ENCODE measurements at places on chromosomes 6 and 20.

GRCh38 chr20:33667676-33668465 is 1.1 kb downstream of the ACTL10 start:
- DNase-seq: peak; percentile 66

- no peak for DNase-seq
Observed at GRCh38 chr20:38579219-38579910, 1.6 kb upstream of the ADIG start.

DNA sequence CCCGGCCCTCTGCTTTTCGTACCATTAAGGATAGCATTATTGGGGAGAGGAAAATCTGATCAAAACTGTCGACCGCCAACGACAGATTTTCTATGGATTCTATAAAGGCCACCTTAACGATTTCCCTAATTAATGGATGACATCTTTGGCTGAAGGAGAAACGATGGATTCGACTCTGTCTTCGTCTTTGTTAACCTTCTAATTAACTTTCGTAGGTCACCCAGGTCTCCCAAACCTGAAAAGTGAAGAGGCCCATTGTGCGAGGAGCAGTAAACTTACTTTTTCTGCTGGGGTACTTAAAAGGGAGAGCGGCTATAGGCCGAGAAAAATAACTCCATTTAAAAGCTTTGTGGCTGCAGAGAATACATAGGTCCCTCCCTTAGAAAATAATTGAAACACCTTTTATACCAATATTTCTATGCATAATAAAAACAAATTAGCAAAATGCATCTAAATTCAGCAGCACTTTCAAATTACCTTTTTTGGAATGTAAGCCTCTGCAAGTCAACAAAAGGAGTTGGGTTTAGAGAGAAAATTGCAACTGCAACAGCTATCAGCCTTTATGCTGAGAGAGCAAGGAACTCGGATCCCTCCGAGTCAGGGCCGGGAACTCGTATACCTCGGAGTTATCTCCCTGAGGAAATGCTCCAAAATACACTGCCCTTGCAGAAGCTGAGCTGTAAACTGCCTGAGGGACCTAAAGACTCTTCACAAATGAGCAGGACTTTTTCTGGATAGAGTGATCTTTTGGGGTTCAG is 31.4 kb upstream of the NR2E1 start:
- DNase-seq: no peak

GRCh38 chr6:140319209-140319608 is 944.8 kb upstream of the CITED2 start:
- DNase-seq: no peak

DNA sequence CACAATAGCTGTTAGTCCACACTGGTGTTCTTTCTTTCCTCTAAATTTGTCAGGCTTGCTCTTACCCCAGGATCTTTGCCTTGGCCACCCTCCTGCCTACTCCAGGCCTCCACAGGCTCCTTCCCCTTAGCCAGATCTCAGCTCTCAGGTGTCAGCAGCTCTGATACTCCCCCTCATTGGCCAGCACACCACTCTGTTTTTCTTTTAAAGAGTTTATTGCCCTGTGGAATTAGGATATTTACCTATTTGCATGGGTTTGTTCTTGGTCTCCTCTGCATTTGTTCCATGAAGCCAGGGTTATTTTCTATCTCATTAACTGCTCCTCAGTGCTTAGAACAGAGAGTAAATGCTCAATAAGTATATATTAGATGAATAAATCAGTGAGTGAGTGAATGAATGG is 36.8 kb downstream of the GCNT2 start:
- DNase-seq: no peak

DNA sequence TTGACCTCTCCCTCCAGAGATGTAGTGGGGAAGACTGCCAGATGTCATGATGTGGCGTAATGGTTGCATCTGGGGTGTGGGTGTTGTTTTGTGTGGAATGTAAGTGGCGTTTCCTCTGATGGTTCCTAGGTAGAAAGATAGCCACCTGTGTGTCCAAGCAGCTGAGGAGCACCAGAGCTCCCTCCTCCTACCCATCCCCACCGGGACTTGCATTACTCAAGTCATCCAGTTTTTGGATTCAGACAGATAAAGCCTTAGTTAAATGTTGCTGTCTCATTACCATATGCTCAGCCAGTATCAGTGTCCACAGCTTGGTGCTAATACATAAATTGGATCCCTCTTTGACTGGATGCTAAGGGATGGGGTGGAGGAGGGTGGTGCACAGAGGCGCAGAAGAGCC is 282.3 kb downstream of the TBC1D7 start:
- DNase-seq: no peak

GRCh38 chr6:137823826-137824555 is 43.1 kb upstream of the TNFAIP3 start:
- DNase-seq: no peak
